ENCODE measurements at places on chromosomes 2 and 18. TPM values are rescaled to one million over a fixed set of nuclear protein-coding genes. Genes with fewer than 3 reads are reported as not detected.

- no peak for DNase-seq
Measured at GRCh38 chr2:190407662-190408537, at the start of gene MFSD6. Gene MFSD6 (plus strand): TSS chr2:190408355. CDS start chr2:190436030, 27,675 bp downstream.

DNA sequence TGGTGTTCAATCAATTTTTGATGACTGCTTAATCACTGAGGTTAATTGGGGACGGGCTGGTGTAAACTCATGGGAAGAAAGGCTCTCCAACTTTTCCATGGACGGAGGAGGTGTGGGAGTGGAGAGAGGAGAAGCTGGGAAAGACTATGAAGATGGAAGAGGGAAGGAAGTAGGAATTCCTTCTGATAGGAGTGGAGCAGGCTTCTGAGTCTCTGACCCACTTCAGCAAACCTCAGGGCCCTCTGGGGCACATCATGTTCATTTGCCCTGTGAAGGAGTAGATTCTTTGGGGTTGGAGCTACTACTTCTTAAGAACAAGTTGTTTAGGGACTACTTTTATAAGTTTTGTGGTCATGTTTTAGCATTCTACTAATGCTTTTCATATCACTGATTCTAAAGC is 87.0 kb upstream of the MAP4K3 start:
- DNase-seq: no peak

GRCh38 chr18:23964282-23965238 is 50.0 kb upstream of the TTC39C start:
- DNase-seq: no peak

DNA sequence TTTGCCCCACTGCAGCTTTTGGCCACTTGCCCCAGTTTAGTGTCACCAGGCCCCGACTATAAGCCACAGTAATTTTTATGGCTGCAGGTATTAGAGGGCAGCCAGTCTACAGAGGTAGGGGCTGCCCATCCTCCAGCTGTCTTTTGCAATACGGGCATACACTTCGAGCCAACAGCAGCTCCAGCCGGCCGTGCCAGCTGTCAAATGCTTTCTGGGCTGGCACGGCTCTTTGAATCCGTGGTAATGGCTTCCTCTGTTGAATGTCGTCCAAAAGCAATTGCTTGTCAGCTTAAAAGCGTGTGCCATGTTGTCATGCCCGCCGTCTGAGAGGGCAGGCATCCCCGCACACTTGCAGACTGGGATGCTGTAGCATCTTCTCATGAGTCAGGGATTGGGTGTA is 41.3 kb downstream of the BCL2L11 start:
- DNase-seq: no peak

DNA sequence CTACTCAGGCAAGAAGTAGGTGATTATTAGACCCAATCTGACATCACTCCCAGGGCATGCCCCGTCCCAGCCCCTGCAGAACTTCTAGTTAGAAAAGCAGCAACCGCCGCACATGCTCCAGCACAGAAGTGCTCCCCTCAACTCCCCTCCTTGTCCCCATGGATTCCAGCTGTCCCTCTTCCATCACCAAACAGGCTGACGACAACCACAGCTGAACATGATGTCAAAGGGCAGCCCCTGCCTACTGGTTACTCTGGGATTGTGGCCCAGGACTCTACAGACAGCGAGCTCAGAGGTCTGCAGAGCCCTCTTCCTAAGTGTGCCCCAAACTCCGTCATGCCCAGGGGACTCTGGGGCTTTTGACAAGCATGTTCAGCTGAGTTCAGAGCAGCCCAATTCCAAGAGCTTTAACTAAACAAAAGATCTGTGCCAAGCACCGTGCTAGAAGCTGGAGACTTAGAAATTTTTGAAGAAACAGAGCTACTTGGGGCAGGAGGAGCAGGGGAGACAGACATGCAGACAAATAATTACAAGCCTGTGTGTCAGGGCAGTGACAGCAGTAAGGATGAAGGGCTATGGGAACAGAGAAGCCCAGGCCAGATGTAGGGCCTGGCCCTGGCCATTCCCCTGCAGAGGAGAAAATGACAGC is 148.1 kb downstream of the BCL11A start:
- DNase-seq: no peak

PSMA8 gene
- not detected for polyA plus RNA-seq

G6PC2 gene
- polyA plus RNA-seq: not detected

DNA sequence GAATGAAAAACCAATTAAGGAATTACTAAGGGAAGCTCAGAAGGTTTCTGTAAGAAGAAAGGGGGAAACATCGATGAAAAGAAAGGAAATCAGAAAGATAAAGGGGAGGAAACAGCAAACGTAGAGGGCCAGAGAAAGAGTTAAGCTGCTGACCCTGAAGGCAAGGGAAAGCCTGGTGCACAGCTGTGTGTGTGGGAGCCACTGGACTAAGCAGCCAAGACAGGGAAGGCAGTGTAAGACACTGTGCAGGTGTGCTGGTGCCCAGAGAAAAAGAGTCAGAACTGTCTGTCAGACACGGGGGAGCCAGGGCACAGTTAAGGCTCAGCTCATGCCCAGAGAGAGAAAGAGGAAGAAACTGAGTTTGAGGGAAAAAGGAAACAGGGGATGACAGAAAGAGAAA is 104.0 kb downstream of the HIBCH start:
- DNase-seq: no peak

GRCh38 chr2:134790487-134790886 is 47.9 kb upstream of the ACMSD start:
- no peak for DNase-seq

- DNase-seq: peak; percentile 6
Measured at GRCh38 chr2:171957061-171957460, 34.8 kb downstream of the HAT1 start.

SERPINB11 gene
- polyA plus RNA-seq: not detected

DNA sequence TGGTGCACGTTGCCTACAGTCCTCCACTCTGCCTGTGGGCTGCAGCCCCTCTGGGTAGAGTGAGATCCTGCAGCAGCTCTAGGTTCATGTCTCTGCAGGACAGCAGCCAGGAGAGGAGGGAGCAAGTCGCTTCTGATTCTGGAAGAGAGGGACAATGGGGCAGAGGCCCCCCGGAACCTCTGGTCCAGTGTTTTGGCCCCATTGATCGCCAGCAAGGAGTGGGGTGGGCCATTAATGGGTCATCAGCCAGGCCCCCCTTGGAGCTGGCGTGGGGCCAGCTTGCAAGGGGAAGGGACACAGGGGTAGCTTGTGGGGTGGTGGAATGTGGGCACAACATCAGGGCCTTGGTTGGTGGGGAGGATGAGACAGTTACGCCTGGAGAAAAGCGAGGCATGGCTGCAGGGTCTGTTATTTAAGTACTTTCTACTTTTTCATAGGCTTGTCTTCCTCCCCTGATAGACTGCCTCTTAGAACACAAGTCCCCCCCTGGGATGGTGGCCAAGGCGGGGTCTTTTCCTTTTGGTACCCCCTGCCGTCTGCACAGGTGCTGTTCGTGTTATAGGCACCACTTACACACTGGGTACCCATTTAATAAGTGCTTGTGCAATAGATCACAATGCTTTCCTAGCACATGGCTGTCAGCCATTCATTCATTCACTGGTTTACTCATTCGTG is 44.6 kb downstream of the INHBB start:
- DNase-seq: no peak

DNA sequence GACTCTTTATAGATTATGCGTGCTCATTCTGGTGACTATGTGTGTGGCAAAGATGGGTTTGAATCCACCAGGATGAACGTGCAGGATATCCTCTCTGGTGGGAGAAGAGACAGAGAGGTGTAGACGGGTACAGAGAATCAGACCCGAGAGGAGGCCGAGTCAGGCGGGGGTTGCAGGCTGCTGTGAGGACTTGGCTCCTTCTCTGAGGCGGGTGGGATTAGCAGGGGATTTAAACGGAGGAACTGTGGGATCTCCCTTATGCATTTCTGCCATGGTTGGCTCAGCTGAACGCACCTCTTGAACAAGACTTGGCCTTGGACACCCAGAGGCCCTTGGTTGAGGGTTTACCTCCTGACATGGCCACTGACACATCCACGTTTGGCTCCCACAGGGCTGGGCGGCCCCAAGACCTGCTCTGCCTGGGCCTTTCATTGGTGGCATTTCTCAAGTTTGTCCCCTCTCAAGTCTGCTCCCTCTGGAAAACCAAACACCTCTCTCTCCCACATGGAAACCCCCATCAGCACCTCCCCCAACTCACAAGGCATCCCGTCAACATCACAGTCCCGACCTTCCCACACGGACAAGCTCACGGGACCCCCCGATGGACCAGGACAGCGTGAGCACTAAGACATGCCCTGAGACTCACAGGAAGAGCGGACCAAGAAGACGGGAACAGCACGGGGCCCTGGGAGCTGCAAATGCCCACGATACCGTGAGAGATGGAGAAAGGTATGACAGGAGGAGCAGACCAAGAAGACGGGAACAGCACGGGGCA is 158.3 kb downstream of the RTP5 start:
- no peak for DNase-seq

GRCh38 chr18:32262092-32262491 is 72.3 kb downstream of the MEP1B start:
- no peak for DNase-seq

DNA sequence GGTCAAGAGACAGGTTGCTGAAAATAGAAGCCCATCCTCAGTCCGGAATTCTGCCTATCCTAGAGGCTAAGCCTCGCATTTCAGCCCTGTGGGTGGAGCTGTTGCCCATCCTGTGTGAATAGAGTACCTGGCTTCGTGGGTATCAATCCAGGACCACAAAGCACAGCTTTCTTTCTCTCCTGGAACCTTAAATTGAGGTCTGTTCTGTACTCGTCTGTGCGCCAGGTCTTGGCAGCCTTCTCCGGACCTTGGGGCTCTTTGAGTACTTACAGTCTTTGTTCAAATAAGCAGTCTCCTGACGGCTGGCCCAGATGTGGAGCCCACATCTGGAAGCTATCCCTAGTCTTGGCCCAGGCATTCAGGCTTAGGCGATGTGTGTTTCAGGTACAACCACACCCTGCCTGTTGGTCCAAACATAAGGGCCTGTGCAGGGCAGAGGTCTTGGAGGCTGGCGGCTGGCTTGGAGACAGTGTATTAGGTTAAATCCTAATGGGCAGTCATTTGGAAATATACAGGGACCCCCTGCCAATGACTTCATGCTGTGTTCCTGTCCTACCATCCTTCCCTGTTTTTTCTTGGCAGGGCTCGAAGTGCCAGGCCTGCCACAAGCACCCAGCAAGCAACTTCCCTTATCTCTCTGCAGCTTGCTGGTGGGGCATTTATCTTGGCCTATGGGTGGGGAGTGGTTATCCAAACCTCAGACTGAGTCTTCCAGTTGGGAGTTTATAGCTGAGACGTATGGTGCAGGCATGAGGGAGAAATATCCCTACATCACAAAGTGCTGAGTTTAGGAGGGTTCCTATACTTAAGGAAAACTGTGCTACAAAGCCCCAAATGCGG is 294.1 kb downstream of the BCL2 start:
- DNase-seq: no peak

GRCh38 chr18:53566626-53567025 is 657.8 kb downstream of the MBD2 start:
- no peak for DNase-seq

ACVR1C gene
- polyA plus RNA-seq: 0.35 TPM

- no peak for DNase-seq
Measured at GRCh38 chr2:233922471-233922870, 5.3 kb downstream of the TRPM8 start.

DNA sequence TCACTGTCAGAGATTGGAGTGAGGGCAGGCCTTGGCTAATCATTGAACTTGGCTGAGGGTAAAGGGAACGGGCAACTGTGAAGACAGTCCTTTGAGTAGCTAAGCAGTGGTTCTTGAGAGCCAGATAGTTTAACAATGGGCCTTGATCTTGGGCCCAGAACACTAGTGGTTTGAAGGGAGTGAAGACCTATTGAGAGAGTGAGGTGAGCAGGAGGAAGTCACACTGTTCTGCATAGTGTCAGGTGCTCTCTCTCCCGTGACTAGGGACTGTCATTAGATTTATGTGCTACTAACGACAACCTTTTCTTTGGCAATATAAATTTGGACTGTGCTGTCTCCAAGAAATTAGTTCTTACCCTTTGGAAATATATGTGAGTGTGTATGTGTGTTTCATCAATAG is 44.6 kb upstream of the ALMS1 start:
- DNase-seq: no peak

GRCh38 chr18:26656944-26657536 is 108.7 kb upstream of the KCTD1 start:
- DNase-seq: peak; percentile 71

DNA sequence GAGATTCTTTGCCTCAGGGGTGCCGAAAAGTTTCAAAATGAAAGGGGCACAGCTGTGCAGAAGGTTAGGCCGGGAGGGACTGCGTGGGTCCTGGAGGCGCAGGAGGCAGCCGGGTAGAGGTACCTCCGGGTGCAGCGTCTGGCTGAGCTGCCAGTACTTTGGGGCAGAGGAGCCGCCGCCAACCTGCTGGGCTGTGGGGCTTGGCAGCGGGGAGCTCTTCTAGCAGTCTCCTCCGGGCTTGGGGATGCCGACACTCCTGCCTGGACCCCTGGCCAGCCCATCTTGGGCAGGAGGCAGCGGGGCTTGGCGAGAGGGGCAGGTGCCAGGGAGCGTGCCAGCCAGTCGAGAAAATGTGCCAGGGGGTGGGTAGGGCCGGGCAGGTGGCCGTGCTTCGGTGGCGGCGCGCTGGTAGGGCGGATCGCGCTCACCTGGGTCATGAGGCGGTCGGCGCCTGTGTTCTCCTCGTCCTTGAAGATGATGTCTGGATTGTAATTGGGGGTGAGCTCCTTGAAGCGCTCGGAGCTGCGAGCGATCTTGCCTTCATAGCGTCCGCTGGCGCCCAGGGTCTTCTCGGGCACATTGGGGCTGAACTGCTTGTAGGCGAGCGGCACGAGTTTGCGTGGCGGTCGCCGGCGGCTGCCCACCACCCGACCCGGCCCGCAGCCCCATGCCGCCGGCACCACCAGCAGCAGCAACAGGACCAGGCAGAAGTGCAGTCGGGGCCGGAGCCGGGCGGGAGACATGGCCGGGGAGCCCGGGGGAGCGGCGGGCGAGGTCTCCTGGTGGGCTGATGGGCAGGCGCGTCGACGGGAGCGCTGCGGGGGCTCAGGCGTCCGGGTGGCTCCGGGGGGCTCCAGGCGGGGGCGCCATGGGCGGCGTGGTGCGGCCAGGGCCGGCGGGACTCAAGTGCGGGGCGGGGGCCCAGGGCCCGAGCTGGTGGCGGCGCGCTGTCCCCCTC is 717 bp downstream of the IHH start:
- DNase-seq: no peak

GRCh38 chr2:88866756-88867155 is 175.3 kb downstream of the RPIA start:
- DNase-seq: no peak

DNA sequence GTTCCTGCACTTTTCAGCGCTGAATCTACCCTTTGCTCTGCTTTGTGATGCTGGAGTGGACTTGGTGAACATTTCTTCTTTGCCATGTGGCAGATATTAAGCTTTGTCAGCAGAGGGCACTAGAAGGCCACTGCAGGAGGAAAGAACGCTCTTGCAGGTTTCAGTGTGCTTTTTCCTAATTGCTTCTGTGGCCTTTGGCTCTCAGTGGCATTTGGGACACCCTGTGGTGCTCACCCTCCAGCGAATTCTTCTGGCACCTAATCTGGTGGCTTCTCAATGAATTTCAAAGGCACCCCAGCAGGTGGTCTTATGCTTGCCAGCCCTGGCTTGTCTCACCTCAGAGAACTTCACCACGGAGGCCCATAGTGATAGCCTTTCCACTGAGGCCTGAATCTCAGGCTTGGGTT is 146.7 kb downstream of the MYO3B start:
- DNase-seq: peak; percentile 36

- DNase-seq: no peak
Measured at GRCh38 chr2:222522082-222522481, 97.7 kb downstream of the SGPP2 start.

GRCh38 chr2:159226059-159226461 is 60.4 kb downstream of the WDSUB1 start:
- peak; percentile 38 for DNase-seq
